Stimulated activated CD8-positive, alpha-beta memory T cell treated with anti-CD3 and anti-CD28 coated beads, Interleukin-15, amount 100 ng/mL, for 48 hours (primary cell): ENCODE measurements at places on chromosomes 6 and 20.

- no peak for DNase-seq
Observed at GRCh38 chr6:6332811-6333244, 12.4 kb upstream of the F13A1 start.

GRCh38 chr6:36682328-36683144 is 4.0 kb downstream of the CDKN1A start:
- DNase-seq, result peak; percentile 28

DNA sequence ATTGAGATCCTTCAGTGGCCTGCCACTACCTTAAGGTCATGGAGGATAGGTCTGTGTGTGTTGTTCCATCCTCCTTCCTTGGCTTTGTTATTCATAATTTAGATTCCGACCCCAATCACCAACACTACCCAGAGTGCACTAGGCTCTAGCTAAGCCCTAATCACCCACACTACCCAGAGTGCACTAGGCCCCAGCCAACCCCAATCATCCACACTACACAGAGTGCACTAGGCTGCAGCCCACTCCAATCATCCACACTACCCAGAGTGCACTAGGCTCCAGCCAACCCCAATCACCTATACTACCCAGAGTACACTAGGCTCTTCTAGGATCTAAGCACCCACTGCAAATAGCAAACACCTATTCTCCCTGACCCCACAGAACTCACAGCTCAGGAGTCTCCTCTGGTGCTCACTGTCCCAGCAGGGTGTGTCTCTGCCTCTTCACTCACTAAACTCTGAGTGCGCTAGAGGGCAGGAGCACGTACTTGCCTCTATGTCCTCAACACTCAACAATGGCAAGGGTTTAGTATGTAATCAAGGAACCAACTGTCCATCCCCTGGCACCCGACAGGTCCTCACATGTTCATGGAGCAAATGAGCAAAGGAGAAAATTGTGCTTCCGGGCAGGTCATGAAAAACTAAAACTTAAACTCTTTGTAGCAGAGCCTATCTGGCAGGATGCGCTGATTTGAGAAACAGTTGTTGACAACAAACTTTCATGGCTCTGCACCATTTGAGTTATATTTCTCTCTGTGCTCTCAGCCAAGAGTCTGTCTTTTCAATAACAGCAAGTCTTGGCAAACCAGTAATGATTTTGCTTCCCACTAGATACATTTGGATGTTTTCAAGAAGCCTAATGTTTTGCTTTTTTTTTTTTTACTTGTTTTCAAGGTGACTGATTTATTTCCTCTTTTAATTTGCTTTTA is 54.3 kb downstream of the SLC22A23 start:
- DNase-seq, result no peak

- no peak for DNase-seq
Observed at GRCh38 chr6:122790028-122790422, 967 bp downstream of the SMPDL3A start.

GRCh38 chr6:120116343-120116742 is 766.8 kb upstream of the MAN1A1 start:
- no peak for DNase-seq

DNA sequence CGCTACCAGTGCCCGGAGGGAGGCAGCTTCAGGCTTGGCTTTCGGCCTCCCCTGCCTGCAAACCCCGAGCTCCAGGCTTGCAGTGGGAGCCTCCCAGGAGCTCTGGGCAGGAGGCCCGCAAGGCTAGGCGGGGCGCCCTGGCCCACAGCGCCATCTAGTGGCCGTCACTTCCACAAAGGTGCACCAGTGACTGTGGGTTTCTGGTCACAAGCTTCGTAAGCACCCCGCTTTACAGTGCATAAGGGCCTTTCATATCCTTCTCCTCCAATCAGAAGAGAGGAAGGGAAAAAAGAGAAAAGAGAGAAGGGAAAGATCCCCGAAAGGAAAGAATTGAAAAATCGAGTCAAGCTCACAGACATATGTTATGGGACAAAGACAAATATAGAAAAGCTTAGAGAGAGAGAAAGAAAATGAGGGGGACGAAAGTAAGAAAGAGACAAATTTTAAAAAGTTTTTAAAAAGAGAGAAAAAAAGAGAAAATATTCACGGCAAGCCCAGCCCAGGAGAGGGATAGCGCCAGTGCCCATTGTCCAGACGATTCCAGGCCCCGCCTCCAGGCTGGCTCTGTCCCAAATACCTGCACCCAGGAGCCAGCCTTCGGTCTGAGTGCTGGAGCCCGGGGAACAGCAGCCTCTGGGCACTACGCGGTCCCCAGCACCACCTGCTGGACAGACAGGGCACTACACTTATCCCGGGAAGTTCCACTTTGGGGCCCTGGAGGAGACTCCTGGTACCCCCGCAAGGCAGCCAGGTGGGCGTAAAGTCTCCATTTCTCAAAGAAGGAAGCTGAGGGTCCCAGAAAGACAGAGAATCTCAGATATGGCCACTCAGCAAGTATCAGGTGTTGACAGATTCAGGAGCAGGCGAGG is 207.1 kb downstream of the PREX1 start:
- DNase-seq, result peak; percentile 57

GRCh38 chr6:170152989-170153388 is 137.9 kb downstream of the DLL1 start:
- no peak for DNase-seq

- no peak for DNase-seq
Observed at GRCh38 chr6:46538800-46539480, 47.7 kb upstream of the RCAN2 start.

GRCh38 chr6:142459271-142459670 is 157.5 kb downstream of the ADGRG6 start:
- no peak for DNase-seq

- DNase-seq, result no peak
Observed at GRCh38 chr6:70415247-70415646, 1.9 kb downstream of the FAM135A start.

DNA sequence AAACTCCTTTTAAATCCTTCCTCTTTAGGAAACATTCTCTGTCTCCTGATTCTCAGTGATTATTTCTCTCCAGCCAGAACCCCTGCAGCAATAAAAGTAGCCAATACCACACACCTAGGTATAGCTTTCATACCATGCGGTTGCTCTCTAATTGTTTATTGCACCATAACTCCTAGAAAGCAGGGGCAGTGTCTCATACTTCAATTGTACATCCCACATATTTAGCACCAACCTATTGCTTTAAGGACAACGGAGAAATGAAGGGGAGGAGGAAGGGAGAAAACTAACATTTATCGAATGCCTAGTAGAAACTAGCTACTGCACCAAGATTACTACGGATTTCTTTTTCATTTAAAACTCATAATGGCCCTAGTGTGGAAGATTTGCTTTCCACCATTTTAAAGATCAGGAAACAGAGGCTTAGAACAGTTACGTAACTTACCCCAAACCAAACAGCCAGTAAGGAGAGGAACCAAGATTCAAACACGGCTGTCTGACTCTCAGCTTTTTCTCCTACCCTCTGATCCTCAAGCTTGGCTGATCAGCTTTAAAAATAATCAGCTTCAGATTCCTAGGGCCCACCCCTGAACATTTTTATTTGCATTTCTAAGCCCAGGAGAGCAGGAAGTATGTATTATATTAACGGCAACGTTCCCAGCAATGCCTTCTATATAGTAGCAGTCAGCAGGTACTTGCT is 43.4 kb upstream of the ATXN1 start:
- no peak for DNase-seq

GRCh38 chr6:108275976-108276375 is 15.1 kb upstream of the SNX3 start:
- no peak for DNase-seq

DNA sequence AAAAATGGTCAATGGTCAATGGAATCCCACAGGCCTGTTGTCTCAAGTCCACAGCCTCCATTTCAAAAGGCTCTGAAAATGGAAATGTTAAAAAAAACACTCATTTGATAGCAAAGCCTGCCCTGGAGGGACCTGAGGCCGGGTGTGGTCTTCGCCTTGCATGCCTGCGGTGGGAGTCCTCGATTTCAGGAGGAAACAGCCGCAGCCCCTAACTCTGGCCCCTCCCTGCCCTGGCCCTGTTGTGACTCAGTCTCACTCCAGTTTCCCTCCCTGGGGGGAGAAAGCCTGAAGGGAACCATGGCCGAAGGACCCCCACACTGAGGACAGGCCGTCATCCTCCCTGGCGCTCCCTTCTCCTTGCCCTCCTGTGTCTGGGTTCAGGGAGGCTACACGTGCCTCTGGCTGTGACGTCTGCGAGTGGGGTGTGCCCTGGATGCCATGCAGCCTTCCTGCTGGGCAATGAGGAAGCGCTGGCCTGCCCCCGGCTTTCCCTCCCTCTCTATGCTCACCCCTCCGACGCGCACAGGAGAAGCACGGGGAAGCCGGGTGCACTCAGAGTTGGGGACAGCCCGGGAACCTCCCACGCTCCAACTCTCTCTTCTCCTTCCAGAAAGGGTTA is 9.2 kb downstream of the BHLHE23 start:
- DNase-seq, result no peak

GRCh38 chr20:2911200-2911599 is 37.9 kb downstream of the PTPRA start:
- no peak for DNase-seq

DNA sequence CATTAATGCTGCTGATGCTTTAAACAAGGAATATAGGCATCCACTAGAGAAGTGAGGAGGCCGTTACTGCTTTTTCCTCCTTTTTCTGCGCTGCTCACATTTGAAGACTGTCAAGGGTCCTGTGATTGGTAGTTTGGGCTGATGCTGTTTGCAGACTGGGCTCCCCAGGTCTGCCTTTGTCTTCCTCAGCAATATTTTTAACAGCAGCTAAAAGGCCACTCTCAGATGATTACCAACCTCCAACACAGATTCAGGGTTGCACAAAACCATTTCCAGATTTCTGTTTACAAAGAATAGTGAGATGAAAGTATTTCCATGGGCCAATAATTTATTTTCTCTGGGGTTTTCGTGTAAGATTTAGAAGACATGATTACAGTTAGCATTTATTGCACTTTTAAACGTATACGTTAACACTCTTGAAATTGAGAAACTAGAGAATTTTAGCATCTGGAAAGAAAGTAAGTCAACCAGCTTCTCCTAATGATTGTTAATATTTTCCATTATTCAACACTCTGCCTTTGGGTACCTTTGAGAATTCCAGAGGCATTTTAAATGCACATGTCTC is 475.3 kb upstream of the SOX4 start:
- DNase-seq, result no peak

GRCh38 chr6:27812805-27813492 is 99.2 kb downstream of the OR2B2 start:
- no peak for DNase-seq

GRCh38 chr20:53337390-53338101 is 256.1 kb downstream of the ZNF217 start:
- DNase-seq, result no peak

DNA sequence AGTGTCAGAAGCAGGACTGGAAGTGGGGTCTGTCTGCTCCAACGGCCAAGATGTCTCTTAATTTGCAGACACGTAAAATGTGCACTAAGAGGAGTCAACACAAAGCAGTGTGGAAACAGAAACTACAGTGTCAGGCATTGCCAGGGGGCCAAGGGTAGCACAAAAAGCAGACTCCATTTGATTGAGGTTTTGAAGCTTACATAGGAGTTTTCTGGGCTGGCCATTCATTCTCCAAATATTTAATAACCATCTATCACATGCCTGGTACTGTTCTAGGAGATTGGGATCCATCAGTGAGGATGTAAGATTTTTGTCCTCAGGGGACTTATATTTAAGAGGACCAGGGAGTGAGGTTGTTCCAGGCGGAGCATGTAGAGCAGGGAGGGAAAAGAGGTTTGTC is 29.5 kb downstream of the MAFB start:
- DNase-seq, result no peak

DNA sequence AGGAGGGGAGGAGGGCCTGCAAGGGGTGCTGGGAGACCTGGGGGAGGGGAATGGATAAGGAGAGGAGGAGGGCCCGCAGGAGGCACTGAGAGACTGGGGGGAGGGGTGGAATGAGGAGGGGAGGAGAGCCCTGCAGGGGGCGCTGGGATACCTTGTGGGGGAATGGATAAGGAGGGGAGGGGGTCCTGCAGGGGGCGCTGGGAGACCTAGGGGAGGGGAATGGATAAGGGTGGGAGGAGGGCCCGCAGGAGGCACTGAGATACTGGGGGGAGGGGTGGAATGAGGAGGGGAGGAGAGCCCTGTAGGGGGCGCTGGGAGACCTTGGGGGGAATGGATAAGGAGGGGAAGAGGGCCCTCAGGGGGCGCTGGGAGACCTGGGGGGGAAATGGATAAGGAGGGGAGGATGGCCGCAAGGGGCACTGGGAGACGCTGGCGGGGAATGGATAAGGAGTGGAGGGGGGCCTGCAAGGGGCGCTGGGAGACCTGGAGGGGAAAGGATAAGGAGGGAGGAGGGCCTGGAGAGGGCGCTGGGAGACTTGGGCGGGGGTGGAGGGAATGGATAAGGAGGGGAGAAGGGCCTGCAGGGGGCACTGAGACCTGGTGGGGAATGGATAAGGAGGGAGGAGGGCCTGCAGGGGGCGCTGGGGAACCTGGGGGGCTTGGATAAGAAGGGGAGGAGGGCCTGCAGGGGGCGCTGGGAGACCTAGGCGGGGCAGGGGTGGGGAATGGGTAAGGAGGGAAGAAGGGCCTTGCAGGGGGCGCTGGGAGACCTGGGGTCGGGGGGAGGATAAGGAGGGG is 1.3 kb upstream of the CTCFL start:
- no peak for DNase-seq

DNA sequence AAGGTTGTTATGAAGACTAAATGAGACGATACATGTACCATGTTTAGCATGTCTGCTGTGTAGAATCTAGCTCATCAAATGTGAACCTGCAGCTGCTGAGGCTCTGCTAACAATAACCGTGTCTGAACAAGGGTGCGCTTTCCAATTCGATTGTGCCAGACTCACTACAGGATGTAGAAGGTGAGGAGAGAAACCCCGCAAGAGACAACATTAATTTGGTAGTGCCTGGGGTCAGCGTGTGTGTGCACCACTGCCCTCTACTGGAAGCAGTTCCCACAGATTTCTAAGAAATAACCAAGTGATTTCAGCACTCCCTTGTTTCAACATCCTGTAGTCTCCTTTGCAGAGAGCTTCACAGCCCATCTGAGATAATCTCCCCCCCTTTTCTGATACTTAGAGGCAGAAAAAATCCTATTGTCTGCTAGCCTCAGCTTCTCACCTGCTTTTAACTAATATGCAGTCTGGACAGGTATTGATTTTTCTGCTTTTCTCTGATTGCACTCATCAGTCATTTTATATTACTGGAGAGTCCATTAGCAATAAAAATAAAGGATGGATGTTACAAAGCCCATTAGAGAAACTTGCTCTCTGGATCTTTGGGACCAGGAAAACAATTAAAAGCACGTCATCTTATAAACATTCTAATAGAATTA is 96.7 kb upstream of the BACH2 start:
- DNase-seq, result peak; percentile 59

DNA sequence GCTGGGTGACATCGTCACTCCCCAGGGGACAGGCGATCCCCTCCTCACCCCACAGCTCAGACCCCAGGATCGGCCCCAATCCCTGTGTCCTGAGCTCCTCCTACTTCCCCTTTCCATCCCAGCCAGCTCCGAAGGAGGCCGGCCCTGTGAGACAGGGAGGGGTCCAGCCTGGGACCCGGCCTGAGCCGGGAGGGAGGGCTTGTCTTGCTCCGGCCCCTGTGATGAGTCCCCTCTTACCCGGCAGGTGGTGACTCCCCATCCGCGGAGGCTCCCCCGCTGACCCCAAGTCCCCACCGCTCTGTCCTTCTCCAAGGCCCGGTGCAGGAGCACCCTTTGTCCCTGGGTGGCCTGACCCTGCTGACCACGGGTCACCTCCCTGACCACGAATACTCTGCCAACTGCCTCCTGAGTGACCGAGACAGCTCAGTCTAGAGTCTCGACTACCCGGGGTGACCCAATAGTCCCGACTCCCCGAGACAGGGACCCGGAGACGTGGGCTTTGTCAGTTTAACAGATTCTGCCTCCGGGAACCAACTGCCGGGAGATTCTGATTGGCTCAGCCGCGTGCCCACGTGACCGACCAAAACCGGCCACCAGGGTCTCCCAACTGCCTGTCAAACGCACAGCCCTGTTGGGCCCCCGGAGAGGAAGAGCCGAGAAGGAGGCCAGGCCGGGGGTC is 187.4 kb upstream of the PROKR2 start:
- DNase-seq, result no peak
